EH (cell line): ENCODE measurements at places on chromosomes 6 and 20.

GRCh38 chr20:51647674-51648570 is 105.4 kb upstream of the NFATC2 start:
- DNase-seq, result no peak

DNA sequence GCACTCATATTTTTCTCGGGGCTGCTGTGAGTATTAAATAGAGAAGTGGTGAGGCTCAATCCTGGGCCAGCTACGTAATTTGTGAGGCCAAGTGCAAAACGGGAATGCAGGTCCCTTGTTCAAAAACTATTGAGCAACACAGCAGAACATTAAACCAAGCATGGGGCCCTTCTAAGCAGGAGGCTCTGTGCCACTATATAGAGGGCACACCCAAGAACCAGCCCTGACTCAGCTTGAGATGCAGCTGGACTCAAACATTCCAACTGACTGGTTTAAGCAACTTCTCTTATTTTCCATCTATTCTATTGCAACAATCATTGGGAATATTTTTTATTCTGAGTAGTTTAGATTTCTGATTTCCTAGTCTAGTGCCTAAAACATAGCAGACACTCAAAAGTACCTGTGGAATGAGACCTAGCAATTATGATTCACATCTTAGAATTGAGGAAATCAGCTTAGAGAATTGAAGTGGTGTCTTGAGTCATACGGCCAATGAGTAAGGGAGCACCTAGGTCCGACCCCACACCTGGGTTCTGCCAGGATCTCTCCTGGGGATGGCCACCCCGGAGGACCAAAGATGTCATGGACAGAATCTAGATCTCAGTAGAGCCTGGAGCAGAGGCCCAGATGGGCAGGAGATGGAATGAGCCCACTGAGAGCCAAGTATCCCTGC is 1.3 kb downstream of the SIRPB2 start:
- DNase-seq, result no peak

GRCh38 chr6:150857945-150858308 is 7.6 kb upstream of the MTHFD1L start:
- DNase-seq, result no peak

DNA sequence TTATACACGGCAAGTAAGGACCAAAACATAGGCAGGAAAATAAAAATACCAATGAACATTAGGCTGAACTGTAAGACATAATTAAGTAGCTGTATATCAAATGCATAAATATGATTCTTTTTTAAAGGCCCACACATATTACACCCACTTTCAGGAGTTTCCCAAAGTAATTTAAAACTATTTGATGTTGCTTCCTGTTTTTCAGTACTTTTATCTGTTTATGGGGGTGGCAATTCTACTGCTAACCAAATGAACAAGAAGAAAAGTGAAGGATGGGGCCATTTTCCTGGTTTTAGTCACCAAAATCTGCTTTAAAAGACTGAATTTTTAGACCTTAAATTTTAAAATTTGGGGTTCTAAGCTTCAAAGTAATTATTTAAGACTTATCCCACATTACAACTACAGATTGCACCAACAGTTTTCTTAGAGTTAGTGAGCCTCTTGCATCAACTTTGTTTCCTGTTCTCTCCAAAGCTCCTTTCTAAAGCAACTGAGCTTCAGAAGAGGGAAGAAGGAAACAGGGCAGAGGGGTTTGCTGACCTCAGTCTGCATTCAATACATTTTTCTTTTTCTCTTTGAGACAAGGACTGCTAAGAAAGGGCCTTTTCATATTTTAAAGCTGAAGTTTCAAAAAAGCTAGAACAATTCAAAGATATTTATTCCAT is 191.0 kb downstream of the BACH2 start:
- no peak for DNase-seq

GRCh38 chr6:90315986-90316385 is 19.3 kb upstream of the BACH2 start:
- no peak for DNase-seq

DNA sequence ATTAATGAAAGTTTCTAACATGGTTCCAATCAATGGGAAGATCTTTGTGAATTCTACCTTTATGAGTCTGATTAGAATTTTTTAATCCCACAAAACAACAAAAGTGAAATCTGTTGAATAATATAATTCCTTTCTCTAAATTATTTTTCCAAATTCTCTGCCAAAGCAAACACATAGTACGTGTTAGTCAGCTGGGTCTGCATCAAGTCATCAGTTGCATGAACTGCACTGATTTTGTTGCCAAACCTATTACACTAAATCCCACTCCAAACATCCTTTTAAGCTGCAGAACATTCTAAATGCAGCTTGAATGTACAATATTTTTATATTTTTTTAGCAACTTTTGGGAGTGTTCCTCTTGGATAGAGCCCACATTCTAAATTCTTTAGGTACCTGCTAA is 199.0 kb upstream of the HSF2 start:
- no peak for DNase-seq

DNA sequence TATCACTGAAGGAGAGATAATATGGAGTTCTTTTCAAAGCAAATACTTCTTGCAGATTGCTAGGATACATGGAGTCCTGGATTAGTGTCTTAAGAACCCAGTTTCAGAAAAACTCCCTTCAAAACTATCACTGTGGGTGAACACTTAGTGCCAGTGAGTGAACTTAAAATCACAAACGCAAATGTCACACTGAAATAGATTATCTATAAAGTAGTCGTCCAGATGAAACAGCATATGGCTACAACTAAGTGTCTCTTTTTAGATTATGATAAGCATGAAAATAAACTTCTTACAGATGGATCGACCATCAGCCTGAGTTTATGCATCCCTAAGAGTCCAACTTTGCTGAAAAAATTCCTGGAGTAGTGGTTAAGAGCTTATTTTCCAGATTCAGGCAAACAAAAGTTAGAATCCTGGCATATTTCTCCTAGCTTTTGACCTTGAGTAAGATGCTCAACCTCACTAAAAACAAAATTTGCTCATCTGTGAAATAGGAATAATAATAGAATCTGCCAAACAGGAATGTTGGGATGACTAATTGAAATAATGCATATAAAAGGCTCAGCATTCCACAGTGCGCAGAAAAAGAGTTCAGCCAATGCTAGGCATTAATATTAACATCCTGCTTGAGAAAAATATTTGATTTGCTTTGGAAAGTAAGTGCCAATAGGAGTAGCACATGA is 70.4 kb downstream of the DOK5 start:
- DNase-seq, result peak; percentile 1

DNA sequence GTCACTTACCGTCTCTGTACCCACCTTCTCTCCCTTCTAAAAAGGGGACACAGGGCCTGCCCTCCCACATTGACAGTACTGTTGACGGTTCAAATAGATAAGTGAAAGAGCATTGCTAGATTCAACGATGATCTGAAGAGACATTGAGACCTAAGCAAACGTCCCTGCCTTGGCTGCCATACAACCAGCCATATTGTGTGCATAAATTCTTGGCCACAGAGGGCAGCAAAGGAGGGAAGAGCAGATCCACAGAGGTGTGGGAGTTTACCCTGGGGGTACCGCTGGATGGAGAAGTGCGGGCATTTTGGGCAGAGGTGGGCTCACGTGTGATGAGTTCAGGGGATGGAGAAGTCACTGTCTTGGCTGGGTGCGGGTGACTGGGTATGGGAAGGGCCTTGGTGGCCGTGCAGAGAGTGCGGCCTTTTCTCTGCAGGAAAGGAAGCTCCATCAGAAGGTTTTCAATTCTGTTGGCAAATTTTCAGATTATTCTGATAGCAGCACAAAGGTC is 85.6 kb downstream of the POPDC3 start:
- DNase-seq, result no peak

- peak; percentile 71 for DNase-seq
These were observed 65.9 kb downstream of the PTPN1 start for GRCh38 chr20:50575865-50576720.
